ENCODE measurements at places on chromosomes 7 and 10.

DNA sequence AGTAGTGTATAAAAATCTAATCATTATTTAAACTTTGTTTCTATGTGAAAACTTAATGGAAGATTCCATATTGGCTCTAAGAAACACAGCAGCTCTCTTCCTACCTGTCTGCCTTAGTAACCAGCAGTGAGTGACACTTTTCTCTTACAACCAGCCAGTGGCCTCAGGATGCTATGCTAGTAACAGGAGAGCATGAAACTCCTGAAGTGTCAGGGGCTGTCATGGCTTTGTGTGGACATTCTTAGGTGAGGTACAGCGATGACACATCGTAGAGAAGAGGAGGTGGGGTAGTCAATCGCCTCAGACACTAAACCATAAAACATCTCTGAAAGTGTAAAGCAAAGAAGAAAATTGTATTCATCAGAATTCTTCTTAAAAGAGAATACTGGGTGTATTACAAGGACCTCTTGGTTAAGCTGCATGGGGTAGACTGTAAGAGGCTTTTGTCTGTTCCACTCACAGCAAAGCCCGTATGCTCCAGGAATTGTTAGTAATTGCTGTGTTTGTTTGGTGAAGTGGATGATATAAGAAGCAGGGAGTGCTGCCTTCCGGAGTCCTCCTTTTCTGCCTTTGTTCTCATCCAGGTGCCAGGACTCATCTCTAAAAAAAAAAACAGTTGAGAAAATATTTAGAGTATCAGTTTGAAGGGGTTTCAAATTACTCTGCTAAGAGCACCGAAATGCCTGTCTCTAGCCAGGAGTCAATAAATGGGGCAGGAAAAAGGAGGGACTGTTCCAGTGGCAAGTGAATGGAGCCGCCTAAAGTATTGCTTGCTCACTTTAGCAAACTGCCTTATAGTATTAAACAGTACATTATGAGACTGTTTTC lies 518.8 kb downstream of the CNTNAP2 start:
- DNase-seq: no peak

DNA sequence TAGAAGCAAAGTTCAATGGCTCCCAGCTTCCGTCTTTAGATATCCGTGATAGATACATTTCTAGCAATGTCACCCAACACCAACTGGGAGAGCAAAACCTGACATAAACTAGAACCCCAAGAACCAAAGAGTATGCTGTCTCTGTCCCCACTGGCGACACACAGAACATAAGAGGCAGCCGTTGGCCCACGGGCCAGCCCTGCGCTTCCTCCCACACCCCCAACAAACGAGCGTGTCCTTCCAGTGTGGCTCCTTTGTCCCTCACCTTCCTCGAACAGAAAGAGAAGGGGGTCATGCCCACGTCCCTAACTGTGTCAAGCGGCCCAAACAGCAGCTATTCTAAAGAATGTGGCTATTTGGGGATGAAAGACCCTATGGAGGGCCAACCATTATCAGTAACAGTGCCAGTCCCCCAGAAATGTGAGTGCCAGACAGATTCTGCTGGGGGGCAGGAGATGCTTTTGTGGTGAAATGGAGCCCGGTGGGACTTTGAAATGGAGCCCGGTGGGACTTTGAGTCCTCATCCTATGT lies 171.9 kb downstream of the USP6NL start:
- no peak for DNase-seq

DNA sequence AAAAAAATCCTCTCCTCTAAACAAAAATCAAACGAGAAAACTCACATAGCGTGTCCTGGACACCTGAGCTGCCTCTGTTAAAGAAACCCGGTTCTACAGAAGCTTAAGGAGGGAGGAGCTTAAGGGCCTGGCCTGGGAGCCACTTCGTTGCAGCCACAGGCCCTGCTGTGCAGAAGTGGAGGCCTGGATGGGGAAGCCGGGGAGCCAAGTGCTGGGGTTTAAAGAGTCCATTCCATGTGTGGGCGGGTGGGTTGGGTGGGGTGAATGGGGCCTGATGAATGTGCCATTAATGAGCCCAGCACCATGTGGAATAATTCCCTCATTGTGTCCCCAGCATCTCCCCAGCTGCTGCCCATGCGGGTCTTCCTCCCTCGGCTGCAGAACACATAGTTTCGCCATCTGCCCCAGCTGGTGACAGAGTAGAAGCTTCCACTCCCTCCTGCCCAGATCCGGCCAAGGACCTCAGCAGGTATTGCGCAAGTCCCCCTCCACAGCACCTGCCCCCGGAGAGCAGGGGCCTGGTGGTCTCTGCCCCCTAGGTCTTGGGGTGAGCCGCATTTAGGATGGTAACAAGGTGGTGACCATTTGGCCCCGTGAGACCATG lies 127.8 kb upstream of the BTBD16 start:
- DNase-seq: no peak

GRCh38 chr7:1659696-1660095 lies 10.4 kb upstream of the ELFN1 start:
- DNase-seq: no peak

GRCh38 chr7:153523320-153524015 lies 528.7 kb upstream of the DPP6 start:
- DNase-seq: no peak

DNA sequence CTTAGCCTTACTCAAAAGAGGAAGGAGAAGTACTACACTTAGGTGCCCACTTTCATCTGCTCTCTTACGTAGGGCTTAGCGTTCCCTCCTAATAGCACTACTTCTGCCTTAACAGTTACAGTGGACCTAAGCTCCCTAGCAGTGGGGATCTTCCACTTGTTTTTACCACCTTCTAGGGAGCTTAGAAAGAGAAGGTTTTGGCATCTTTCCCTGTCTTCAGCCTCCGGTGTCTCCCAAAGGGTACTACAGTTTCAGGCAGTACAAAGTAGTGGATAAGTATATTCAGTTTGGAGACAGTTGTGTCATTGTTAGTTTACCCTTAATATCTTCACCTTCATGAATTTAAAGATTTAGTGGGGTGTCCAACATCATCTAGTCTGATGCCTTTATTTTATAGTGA lies 14.6 kb downstream of the CHRM2 start:
- DNase-seq: no peak

DNA sequence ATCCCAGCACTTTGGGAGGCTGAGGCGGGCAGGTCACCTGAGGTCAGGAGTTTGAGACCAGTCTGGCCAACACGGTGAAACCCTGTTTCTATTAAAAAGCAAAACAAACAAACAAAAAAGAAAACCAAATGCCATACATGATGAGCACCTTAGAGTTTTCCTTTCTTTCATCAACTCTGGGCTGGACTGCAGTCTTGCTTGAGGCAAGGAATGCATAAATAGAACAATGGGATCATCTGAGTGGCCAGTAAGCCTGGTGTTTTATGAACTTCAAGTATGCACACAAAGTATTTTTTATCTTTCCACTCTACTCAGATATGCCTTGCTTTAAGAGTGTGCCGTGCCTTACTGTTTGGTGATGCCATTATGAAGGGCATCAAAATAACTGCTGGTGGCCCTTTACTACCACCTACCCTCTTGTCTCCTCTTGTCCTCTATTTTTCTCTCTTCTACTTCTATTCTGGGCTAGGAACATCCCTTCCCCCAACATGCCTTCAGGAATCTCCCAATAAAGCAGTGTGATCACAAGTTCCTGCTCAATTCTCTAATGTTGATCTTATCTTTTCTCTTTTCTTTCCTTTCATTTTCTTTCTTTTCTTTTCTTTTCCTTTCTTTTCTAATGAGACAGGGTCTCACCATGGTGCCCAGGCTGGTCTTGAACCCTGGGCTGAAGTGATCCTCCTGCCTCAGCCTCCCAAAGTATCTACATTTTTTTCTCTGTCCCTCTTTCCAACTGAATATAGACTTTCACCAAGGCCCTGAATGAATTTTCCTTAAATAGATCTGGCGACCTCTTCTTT lies 10.2 kb downstream of the SCD start:
- DNase-seq: no peak

GRCh38 chr10:26741368-26741767 lies 43.9 kb downstream of the PDSS1 start:
- no peak for DNase-seq

GRCh38 chr10:80855348-80855971 lies 317.8 kb downstream of the SH2D4B start:
- DNase-seq: no peak

DNA sequence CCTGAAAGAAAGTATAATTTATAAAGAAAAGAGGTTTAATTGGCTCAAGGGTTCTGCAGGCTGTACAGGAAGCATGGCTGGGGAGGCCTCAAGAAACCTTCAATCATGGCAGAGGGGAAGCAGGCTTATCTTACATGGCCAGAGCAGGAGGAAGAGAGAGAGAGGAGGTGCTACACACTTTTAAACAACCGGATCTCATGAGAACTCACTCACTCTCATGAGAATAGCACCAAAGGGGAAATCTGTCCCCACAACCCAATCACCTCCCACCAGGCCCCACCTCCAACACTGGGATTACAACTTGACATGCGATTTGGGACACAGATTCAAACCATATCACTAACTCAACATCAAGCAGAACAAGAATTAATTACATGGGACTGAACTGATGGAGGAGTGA lies 6.9 kb upstream of the ZNF485 start:
- no peak for DNase-seq

DNA sequence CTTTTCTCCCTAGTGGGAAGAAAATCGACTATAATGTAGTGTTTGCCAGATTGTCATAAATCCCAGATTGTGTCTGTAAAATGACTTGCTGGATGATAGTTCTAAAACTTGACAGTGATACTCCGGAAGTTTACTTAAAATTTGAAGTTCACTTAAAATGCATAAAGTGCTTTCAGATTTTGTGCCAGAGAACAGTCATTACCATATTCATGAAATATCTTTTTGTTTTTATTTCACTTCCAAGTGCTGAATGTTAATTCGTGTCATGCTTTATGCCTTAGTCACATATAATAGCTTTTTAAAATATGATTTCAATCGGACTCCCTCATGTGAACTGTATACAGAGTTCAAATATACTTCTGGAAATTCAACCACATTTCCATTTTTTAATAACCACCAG lies 30.4 kb downstream of the PRPF18 start:
- DNase-seq: no peak

DNA sequence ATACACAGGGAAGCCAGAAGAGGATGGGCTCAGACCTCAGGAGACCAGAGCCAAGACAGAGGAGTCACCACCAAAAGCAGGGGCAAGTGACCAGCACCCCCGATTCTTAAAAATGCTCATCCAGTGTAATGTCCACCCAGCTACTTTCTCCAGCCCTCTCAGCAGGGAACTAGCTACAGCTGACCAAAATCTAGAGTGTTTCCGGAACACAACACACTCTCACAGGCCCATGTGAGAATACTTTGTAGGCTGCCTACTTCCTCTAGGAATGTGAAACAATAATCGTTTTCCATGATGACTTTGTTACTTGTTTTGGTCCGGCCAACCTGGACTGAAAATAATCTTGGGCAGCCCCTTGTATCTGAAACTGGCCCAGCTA lies 14.5 kb downstream of the PSAP start:
- no peak for DNase-seq

DNA sequence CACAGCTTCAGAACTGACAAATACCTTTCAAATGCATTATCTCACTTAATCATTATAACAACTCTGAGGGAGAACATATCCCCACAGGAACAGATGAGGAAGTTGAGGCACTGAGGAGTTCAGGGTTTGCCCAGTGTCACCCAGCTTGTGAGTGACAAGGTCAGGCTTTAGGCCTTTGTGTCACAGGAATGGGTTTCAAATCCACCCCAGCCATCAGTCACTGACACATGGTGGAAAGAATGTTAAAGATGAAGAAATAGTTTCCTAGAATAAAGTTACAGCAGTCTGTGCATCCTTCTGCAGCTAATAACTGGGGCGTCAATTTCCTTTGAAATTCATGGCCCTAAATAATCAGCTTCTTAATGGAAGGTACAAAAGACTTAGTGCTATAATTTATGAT lies 37.8 kb downstream of the SGCE start:
- no peak for DNase-seq

- no peak for DNase-seq
These were observed 21.4 kb downstream of the LEP start for GRCh38 chr7:128262273-128263028.

- DNase-seq: no peak
These were observed 3.6 kb downstream of the BLOC1S2 start for GRCh38 chr10:100282907-100283306.

DNA sequence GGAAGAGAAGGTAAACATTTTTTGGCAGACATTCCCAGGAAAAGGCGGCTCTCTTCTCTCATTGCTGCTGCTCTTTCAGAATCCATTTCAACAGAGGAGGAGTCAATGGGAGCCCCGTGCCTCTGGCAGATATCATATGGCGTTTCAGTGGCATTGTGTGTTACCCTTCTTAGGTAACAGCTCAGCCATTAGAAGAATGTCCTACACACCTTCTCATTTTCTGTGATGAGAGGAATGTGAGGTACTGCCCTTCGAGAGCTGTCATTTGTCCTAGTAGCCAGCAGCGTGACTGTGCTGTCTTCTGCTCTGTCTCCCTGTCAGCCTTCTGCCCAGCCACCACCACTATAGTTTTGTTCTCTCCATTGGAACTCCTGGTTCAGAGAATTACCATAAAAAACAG lies 102.4 kb downstream of the EGFR start:
- no peak for DNase-seq

DNA sequence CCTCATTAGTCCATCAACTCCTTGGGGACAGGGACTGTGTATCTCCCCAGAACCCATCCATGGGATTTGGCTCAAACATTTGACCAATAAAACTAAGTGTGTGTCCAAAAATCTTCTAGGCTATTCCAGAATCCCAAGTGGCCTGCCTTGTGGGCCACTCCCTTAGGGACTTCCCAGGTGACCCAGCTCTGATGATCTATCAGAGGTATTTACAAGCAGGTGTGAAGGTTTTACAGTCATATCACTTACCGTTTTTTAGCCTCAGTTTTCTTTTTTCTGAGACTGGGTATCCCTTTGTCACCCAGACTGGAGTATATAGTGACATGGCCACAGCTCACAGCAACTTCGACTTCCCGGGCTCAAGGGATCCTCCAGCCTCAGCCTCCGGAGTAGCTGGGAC lies 64.4 kb downstream of the PIP4K2A start:
- DNase-seq: no peak

DNA sequence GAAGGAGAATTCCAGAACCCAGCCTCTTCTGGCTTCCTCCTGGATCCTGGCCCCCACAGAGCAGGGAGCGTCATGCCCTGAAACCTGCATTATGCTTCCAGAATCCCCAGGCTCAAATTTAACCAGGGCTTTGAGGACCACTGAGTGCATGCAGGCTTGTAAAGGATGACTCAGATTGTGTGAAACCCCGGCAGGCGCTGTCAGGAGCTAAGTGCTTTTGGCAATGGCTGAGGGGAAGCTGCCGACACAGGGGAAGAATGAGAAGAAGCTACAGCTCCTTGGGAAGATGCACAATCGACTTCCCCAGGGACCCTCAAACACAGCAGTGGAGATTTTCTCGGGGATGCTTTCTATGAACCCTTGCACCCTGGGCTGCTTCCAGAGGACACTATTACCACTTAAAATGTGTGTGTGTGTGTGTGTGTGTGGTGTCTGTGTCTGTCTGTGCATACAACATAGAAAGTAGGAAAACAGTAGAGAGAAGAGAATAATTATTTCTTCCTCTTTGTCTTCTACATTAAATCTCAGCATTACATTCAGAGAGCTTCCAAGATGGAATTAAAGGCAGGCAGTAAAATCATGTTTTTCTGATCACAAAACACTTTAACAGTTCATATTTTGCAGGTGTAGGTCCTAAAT lies 183.5 kb upstream of the INHBA start:
- DNase-seq: no peak

GRCh38 chr7:137578541-137578940 lies 235.0 kb upstream of the PTN start:
- no peak for DNase-seq

GRCh38 chr7:2583798-2584580 lies 25.2 kb downstream of the IQCE start:
- DNase-seq: no peak

All from stimulated activated CD4-positive, alpha-beta T cell treated with anti-CD3 and anti-CD28 coated beads, Interleukin-1b, Interleukin-23, amount 100 ng/mL, for 1 hour (primary cell).